ENCODE measurements at places on chromosomes 5 and 9.

DNA sequence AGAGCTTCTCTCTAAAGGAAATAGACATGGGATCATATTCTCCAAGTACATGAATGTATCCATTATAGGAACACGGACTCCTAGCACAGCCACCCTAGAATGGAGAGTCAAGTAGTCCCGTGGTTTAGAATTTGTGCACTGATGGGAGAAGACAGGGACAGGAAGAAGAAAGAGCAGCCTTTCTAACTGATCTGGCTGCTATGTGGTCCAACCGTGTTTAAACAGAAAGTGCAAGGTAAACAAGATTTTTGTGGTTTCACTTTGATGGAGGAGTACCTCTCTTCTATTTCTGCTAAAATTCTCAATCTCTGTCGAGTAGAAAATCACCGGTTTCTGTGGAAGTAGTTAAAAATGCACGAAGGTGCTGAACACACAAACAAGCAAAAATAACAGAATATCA is 171.3 kb downstream of the ST8SIA4 start:
- no peak for DNase-seq

DNA sequence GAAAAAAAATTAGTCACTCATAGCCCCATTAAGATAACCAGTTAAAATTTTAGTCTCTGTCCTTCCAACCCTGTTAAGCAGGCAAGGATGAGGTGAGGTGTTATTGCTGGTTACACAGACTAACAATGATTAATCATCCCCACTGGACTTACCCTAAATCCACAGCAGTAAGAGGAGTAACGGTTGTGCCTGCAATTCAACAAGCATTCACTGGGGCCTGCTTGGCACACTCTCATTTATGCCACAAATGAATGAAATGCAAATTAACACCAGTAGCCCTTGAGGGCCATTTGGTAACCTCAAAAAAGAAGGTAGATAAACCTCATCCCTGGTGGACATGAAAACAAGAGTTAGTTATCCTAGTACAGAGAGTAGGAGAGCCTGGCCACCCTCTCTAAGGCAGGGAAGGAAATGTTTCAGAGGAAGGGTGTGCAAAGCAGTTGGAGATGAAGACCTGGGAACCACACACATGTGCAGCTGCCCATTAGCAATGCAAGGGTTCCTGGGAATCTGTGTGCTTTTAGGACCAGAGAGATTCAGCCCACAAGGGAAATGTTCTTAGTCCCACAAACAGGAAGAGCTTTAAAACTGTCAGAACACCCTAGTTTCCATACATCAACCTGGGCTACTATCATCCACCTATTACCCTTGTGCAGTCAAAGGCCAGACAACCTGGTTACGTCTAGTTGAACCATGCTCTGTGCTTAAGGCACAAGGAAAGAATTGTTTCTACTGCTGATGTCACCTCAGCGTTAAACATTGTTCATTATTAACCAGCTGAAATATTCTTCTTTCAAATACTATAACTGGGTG is 7.7 kb downstream of the LHFPL2 start:
- DNase-seq = no peak

DNA sequence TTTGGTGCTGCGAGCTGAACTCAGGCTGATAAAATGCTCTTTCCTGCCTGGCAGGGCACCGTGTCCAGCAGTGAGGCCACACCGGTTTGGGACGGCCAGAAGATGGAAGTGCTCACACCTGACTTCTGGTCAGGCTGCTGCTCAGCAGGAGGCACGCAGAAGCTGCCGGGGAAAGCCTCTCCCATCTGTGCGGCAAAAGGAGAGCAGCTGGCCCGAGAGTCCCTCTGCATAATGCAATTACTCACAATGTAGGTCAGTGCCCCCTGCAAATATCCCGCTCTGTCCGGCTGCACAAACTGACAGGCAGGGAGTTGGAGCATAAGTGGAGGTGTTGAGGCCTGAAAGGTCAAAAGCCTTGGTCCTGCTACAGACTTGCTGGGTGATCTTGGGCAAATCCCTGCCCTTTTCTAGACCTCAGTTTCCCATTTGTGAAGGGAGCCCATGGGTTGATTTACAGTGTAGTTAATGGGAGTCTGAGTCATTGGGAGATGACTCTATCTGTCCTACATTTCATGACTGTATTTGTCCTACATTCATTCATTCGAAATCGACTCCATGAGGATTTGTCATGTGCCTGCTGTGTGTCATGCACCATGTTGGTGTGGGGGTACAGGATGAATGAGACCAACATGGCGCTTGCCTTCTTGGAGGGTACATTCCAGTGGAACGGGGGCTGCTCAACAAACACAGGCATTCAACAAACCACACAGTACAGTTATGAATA is 61.8 kb upstream of the TBC1D2 start:
- no peak for DNase-seq

GRCh38 chr9:8424786-8425410 is 625.3 kb upstream of the DMAC1 start:
- no peak for DNase-seq

GRCh38 chr9:129368444-129368978 is 190.4 kb upstream of the IER5L start:
- no peak for DNase-seq

DNA sequence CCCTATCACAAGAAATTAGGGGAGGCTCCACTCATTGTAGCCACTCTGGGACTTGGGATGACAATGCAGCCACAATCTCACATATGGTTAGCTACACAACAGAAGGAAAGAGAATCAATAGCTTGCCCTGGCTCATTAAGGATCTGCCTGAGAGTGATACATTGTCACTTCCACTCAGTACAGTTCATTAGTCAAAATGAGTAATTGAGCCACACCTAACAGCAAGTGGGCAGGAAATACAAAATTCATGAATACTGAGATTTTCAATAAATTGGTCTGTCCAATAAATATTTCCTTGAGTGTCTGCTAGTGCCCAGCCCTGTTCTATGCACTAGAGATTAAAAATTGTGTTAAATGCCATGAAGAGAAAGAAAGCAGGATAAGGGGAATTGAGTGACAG is 231.3 kb upstream of the NR4A3 start:
- no peak for DNase-seq

DNA sequence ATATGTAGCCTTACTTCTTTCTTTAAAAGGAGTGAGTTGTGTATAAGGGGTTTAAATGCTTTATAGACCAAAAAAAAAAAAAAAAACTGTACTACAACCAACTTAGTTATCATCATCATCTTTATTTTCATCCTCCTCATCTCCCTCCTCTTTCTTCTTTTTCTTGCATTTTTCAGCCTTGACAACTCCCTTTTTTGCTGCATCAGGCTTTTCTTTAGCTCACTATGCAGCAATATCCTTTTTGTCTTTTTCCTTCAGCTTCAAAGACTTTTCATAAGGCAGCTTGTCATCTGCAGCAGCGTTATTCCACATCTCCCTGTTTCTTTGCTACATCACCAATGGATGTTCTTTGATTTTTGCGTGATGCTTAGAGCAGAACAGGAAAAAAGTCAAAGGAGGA is 526.0 kb downstream of the ZNF608 start:
- no peak for DNase-seq

GRCh38 chr9:92506184-92506857 is 24.0 kb upstream of the ASPN start:
- no peak for DNase-seq

- DNase-seq = no peak
Observed at GRCh38 chr5:33275921-33276627, 164.7 kb upstream of the TARS1 start.

DNA sequence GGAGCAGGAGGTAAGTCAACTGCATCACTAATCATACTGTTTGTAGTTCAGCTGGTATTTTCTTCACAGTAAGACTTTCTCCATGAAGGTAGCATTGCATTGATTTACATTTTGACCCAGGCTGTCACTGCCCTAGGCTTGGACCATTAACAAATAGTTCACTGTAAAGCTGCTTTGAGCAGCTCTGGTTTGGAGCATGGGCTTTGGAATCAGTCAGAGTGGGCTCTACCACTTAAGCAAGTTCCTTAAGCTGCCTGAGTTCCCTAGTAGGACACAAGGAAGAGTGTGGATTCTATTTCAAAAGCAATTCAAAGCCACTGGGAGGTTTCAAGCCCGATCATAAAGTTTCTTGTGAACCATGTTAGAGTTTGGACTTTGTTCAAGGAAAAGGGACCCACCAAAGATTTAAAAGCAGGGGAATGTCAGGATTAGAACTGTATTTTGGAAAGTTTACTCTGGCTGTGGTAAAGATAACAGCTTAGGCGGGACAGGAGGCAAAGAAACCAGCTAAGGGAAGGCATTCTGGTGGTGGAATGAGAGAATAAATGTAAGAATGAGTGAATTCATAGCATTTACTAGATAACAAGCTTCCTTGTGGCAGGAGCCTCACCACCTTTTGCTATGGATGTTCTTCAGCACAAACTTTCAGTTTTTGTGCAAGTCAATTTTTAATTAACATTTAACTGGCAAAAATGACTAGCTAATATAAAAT is 12.3 kb upstream of the PANK3 start:
- DNase-seq = no peak

DNA sequence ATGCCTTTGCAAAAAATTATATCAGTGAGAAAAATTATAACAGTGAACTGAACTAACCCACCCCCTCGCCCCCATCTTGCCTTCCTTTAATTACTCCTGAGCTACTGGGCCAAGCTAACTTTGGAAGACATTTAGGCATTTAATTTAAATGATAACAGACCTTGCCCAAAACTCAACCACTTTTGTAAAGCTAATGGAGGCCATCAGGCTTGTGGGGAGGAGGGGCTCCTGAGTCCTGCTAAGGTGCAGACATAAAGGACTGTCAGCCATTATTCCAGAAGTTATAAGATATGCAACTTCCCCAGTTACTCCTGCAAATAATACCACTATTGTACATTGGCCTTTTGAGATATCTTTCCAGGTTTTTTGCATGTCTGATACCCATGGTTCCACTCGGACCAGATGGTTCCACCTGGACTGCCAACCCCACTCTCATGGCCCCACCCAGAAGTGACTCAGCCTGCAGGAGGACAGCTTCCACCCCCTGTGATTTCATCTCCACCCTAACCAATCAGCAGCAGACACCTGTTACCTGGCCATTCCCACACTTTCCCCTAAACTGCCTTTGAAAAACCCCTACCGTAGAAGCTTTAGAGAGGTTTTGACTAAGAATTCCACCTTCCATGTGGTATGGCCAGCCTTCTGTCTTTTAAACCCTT is 805.4 kb upstream of the CDH6 start:
- no peak for DNase-seq

GRCh38 chr5:39202597-39203274 is 16.6 kb downstream of the FYB1 start:
- DNase-seq = no peak

- DNase-seq = no peak
Observed at GRCh38 chr5:135493406-135494180, 41.4 kb upstream of the TIFAB start.

DNA sequence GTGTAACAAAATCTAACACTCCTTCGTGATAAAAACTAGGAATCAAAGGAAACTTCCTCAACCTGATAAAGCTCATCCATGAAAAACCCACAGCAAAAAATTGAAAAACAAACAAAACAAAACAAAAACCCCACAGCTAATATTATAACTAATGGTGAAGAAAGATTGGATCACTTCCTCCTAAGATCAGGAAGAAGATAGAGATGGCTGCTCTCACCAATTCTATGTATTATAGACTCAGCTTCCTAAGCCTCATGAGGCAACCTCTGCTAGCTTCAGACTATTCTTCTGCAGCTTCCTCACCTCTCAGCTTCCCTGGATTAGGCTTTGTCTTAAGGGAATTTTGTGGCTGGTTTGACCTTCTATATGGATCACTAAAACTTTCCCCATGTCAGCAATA is 40.1 kb downstream of the PHAX start:
- no peak for DNase-seq

DNA sequence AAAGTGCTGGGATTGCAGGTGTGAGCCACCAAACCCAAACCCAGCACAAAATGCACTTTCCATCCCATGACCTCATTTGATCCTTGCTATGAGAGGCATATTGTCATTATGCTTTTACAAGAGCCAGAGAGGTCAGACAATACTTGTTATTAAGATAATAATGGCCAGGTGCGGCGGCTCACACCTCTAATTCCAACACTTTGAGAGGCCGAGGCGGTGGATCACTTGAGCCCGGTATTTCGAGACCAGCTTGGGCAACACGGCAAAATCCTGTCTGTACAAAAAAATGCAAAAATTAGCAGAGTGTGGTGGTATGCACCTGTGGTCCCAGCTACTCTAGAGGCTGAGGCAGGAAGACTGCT is 55.9 kb upstream of the IL17B start:
- no peak for DNase-seq

GRCh38 chr5:16727755-16728325 is 111.0 kb upstream of the RETREG1 start:
- no peak for DNase-seq

GRCh38 chr9:34493972-34494535 is 28.7 kb downstream of the ENHO start:
- no peak for DNase-seq

DNA sequence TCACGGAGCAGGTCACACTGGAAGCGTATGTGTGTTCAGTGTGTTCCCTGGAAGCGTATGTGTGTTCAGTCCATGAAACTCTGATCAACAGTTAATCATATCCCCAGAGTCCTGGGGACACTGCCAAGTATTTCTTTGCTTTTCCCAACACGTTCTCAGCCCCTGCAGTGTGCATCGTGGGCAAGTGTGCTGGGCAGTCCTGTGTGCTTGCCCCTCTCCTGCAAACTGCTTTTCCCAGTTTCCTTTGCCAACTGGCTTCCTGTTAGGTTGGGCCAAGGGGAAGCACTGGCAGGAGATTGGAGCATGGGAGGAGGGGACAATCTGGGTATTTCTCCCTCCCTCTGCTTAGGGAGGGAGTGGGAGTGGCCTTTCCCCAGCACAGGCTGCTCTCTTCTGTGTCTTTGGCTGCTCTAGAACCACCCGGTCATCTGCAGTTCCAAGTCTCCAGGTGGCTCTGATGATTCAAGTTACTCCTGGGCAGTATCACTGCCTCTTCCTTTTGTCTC is 36.8 kb upstream of the NEK6 start:
- no peak for DNase-seq

GRCh38 chr5:108093186-108093585 is 288.7 kb downstream of the FBXL17 start:
- no peak for DNase-seq

DNA sequence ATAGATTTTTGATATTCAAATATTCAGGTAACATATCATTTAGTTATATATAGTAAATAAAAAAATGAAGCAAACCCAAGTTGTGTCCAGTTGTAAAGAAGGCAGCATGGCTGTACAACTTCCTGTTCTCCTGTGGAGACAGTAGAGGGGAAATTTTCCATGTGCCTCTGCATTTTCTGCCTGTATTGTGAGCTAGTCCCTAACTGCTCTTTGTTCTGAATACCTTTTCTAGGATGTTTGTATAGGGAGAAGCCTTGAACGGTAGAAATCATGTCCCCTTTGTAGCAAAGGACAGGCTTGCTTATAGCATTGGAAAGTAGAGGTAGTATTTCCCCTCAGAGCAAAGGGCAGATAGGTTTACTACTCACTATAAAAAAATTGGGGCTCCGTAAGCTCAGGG is 13.3 kb upstream of the RPS23 start:
- no peak for DNase-seq

DNA sequence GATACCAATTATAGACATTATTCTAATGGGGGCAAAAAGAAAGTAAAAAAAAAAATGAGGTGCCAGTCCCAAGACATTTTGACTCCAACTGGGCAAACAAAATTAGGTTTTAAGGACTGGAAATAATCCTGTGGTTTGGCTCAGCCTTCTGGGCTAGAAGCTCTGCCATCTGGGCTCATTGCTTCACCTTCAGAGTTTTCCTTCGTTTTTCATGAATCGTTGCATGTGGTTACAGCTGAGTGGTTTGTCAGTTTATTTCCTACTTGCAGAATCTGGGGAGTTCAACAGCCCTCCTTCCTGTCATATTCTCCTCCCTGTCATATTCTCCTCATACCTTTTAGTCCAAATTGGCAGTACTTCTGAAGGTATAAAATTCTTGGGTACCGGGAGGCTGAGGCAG is 12.0 kb downstream of the UGT3A2 start:
- no peak for DNase-seq

All from activated T-helper 1 cell treated with Interleukin-2 at 50 U/mL for 16 hours (primary cell).